Activated T-cell treated with anti-CD3 and anti-CD28 coated beads for 48 hours (primary cell): ENCODE measurements at places on chromosomes 2 and 18.

DNA sequence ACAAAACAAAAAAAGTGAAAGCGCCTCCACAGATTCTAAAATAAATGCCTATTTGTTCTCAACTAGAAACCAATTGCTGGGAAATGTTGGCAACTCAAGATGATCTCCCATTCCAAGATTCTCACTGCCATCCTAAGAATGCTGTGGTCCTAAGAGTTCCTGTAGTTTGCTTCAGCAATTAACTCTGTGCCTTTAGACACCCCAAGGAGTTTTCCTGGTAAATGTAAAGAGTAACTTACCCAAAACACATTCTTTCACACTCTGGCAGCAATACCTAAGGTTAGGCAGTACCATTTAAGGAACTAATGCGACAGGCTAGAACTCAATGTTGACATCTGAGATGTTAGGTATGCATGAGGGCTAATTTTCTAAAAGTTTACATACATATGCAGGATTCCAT, 58.8 kb upstream of the TANK start:
- DNase-seq = no peak

GRCh38 chr2:54903736-54904554, 146.3 kb downstream of the RTN4 start:
- peak; percentile 43 for DNase-seq

- no peak for DNase-seq
Observed at GRCh38 chr2:146997945-146998344, 846.9 kb upstream of the ACVR2A start.

DNA sequence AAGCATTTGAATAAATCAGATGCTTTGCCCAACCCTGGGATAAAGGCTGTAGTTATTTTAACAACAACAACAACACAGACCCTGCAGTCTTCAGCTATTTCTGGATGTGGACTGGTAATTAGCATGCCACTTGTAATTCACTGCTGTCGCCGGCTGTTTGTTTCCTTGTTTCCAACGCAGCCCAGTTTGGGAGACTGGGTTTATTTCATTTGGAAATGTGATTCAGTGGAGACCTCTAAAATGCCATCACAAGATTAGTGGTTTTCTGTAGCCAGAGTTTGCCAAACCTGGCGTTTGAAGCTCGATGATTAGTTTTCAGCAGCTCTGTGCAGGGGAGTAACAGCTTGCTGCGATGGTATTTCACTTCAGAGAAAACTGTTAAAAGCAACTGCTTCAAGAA, 83.5 kb downstream of the LDLRAD4 start:
- DNase-seq = no peak

- DNase-seq = no peak
Observed at GRCh38 chr2:239911641-239912071, 113.5 kb downstream of the NDUFA10 start.

DNA sequence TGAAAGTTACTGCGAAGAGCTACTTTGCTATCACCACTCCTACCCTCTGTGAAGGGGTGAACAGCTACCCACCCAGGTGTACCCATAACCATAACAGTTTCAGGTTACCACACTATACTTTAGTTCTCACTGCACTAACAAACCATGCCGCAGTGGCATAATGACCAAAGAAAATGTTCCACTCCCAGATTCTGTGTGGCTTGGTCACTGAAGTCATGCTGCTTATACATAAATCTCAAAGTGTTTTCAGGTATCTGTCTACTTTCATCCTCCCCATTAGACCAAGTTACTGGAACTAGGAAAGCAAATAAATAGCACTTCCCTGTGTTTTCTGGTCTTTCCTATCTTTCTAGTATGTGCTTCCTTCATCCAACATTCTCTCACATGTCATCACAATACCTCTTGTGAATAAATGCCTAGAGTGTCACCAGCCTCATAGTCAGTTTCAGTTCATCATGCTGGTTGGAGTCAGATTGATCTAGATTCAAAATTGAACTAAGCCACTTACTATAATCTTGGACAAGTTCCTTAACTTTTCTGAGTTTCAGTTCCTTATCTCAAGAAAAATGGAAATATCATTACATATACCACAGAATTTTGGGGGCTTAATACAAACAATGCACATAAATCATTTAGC, 293.6 kb downstream of the FSIP2 start:
- no peak for DNase-seq

GRCh38 chr2:60297296-60298005, 256.0 kb downstream of the BCL11A start:
- DNase-seq = no peak

GRCh38 chr2:20144861-20145260, 80.1 kb downstream of the SDC1 start:
- no peak for DNase-seq

GRCh38 chr2:46612675-46613074, 133.3 kb downstream of the TMEM247 start:
- no peak for DNase-seq

- no peak for DNase-seq
Observed at GRCh38 chr2:39730685-39731302, 48.3 kb downstream of the THUMPD2 start.

DNA sequence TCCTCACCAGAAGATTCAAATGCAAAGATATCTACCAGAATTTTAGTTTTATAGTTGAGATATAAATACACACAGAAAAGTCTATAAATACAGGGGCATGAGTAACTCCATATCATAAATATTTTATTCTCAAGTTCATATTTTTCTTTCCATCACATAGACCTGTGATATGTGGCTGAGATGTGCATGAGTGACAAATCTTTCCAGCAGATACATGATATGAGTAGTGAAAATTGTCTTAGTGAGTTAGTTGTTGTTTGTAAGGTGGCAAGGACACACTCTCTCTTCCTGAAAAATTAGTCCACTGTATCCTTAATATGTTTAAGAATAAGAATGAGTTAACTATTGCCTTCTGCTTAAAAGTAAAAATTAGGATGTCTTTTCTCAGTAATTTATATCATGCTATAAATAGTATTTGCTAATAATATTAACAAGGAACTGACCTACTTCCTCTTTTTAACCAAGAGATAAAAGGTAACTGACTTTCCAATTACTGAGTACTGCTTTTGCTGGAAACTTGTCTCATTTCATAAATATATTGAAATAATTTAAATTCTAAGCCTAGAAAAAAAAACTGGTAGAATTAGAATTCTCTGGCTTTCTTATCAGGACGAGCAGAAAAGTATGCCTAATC, 85.2 kb upstream of the SESTD1 start:
- DNase-seq = no peak

DNA sequence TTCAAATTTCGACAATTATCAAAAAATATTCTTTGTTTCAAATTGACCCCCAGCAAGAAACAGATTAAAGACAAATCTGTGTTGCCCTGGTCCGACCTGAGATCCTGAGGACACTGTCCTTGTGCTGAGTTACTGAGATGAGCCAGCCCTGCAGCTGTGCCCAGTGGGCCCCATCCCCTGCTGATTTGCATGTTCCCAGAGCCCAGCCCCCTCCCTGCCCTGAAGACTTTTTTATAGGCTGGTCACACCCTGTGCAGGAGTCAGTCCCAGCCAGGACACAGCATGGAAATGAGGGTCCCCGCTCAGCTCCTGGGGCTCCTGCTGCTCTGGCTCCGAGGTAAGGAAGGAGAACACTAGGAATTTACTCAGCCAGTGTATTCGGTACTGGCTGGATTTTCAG, 31.4 kb upstream of the ZNG1B start:
- no peak for DNase-seq

DNA sequence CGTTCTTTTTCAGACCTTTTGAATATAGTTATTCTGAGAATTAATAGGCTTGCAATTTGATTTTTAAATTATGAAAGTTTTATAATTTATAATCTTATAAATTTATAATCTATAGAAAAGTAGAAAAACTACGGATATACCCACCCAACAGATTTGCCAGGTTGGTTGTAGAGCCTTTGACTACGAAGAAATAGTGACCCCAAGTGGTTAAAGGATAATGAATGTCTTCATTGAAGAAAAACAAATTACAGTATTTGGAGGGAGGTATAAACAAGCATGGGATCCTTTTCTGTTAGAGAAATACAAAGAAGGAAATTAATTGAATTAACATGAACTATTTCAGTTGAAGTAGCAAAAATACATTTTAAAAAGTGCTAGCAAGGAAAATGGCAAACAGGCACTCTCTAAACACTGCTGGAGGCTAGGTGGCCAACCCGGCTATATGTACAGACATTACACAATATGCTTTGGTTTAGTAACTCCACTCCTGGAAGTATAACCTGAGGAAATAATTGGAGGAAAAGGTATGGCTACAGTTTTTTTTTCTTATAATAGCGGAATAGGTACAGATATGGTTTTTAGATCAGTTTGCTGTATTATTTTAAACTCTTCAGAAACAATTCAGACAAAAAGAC, 110.9 kb downstream of the MIB1 start:
- no peak for DNase-seq

- no peak for DNase-seq
Observed at GRCh38 chr2:109187711-109188495, 58.9 kb downstream of the SH3RF3 start.

- no peak for DNase-seq
Observed at GRCh38 chr2:230203110-230203676, 16.6 kb downstream of the SP110 start.

- no peak for DNase-seq
Observed at GRCh38 chr2:71069376-71069775, 928 bp downstream of the NAGK start.

DNA sequence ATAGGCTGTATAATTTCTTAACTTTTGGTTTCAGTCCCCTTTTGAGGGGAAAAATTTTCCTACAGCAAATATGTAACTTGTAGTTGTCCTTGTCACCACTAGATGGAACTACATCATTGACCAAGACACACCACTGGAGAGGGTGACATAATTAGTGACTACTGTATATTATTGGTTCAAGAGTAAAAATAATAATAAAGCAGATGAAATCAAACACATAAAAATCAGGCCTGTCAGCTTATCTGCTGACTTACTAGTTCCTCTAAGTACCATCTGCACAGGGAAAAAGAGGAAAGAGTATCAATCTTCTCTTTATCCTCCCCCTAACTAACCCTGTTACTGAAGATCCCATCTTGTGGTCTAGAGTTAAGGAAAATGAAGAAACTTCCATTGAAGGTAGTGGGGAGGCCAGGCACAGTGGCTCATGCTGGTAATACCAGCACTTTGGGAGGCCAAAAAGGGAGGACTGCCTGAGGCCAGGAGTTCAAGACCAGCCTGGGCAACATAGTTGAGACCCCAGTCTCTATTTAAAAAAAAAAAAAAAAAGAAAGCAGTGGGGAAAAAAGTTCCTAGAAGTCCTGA, 29.6 kb upstream of the ENOSF1 start:
- no peak for DNase-seq

DNA sequence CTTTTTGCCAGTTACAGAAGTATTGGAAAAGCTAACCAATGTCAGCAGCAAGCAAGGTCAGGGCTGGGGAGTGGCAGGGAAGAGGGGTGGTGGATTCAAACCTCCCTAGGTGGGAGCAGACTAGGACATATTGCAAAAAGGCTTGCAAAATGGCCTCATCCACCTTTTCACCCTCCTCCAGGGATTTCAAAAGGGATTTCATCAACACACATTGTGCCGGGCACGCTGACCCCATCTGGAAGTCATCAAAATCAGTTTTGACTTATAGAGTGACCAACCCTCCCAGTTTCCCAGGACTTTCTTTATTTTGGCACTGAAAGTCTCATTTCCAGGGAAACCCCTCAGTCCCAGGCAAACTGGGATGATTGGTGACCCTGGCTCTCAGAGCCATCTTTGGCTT, 94.7 kb downstream of the BIN1 start:
- no peak for DNase-seq

GRCh38 chr2:219460424-219460926, 25.8 kb downstream of the SPEG start:
- no peak for DNase-seq

DNA sequence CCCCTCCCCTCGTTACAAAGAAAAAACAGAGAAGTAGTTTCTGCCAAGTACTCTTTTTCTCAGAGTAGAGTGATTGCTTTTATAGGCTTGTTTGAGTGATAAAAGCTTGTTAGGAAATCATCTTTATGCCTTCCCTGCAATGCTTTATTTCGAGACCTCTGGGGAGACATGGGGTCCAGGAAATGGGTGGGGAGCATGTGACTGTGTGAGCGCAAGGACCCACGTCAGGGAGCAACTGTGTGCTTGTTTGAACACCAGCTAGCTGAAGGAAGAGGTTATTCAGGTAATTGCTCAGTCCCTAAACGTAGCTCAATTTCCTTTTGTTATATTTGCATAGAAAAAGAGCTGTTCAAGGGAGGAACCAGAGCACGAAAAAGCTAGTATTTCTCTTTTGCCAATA, 187.3 kb downstream of the FAM210A start:
- no peak for DNase-seq

DNA sequence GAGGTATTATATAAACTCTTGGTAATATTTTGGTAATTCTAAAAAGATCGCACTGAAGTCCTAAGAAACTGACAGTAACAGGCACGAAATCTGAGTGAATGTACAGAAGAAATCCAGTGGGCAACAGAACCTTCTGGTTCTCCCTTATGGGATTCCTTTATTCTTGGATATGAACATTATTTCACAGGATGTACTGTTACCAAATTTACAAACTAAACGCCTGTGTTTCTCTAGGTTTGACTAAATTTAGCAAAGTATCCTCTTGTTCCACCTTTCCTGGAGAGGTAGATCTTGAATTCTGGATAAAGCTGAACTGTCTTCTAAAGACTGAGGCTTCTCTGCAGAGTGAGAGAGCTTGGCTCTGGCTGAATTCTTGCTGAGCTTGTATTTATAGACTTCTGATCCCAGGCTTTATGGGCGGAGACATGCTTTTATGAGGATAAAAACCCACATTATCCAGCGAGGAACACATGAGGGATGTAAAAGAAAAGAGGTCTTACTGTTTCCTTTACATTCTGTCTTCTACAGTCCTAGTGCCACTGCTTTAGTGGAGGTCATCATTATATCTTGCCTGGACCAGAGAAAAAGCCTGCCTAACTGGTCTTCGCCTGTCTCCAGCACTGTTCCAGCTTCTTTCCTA, 220.8 kb downstream of the CDH2 start:
- no peak for DNase-seq

GRCh38 chr2:212979799-212980198, 171.6 kb downstream of the IKZF2 start:
- no peak for DNase-seq

DNA sequence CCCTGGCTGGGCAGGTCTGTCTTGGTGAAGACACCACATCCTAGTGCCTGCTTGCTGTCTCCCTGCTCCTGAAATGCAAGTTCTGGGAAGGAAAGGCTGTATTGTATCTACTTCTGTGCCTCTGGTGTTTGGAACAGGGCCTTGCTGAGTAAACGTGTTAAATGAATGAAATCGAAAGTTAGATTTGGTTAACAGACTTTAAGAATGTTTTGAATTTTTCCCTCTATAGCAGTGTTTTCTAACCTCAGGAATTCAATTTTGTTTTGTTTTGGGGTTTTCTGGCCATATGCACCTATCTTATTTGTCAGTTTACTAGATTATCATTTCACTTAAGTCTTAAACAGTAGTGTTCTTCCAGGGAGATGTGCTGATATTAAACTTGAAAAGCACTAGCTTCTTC, 20.7 kb downstream of the FARP2 start:
- DNase-seq = no peak

GRCh38 chr2:60536746-60537145, 16.7 kb downstream of the BCL11A start:
- DNase-seq = no peak

GRCh38 chr2:29502460-29502911, 387.3 kb downstream of the CLIP4 start:
- no peak for DNase-seq

- no peak for DNase-seq
Observed at GRCh38 chr2:41400088-41400665, 647.6 kb upstream of the PKDCC start.

- no peak for DNase-seq
Observed at GRCh38 chr2:120854766-120855530, 119.3 kb downstream of the GLI2 start.
